ENCODE measurements at places on chromosomes 4 and X.

GRCh38 chrX:35680940-35681346 is 117.2 kb upstream of the MAGEB16 start:
- DNase-seq, result no peak

- DNase-seq, result no peak
Measured at GRCh38 chr4:94068753-94069719, 138.6 kb upstream of the SMARCAD1 start.

DNA sequence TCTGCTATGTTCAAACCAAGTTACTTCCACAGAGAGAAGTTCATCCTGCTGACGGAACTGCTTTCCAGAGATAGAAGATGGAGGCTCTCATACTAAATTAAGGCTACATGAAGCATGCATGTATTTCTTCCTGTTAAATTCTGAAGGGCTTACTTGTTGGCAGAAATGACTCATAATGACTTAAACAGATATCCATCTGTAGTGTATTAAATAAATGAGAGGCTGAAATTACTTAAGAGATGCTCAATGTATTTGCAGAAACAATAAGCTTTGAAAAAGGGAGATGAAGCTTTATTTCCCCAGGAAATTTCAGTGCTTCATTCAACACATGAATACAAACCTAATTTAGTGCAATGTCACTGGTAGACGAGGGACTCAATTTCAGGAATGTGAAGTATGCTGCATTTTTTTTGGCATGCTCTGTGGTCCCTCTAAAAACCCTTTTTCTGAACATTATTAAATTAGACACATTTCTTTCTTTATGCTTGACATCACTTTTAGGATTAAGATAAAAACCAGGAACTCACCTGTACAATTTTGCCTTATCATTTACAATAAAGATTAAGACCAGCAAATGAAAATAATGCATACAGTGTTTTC is 759.1 kb upstream of the POU3F4 start:
- DNase-seq, result no peak

GRCh38 chrX:76657499-76657898 is 230.0 kb downstream of the MAGEE1 start:
- no peak for DNase-seq

DNA sequence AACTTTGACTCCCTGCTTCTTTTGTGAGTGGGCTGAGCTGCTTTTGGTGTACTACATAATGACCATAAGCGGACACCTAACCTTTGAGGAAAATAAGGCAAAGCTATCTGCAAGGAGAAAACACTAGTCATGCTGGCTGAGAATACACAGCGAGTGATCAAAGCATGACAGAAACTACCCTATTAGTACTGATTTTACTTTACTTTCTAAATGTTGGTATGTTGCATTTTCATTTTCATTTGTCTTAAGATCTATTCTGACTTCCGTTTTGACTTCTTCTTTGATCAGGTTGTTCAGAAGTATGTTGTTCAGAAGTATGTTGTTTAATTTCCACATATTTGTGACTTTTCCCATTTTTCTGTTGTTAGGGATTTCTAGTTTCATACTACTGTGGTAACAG is 361.1 kb downstream of the TRAM1L1 start:
- DNase-seq, result no peak

DNA sequence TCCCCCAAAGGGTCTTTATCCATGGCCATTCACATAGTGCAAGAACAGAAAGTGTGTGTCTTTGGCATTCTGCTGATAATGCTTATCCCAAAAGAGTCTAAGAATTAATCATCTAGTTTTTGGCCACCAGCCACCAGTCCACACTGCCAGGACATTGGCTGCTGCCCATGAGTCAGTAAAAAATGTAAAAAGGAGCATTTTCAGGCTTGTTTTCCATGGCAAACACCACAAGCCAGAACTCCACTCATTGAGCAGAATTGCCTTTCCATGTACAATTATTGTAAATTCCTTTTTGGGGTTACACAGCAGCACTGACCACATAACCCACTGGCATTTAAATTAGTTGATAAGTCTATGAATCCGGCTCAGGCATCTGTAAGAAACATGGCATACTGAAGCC is 89.2 kb upstream of the PRDX4 start:
- no peak for DNase-seq

DNA sequence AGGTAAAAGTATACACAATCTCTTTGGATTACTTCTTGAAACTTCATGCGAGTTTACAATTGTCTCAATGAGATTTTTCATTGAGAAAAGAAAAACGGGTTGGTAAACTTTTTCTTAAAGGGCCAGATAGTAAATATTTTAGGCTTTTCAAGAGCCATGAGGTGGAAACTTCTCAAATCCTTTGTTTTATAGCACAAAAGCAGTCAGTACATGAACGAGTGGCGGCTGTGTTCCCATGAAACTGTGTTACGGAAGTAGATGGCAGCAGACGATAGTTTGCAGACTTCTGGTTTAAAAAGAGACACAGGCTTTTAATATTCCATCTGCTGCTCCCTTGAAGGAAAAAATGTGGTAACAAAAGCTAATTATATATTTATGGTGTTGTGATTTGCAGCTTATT is 332.0 kb downstream of the TENM3 start:
- no peak for DNase-seq
